HFF-Myc (cell line): ENCODE measurements at places on chromosomes 6 and 20.

- no peak for DNase-seq
Measured at GRCh38 chr20:56621730-56622129, 7.4 kb upstream of the TFAP2C start.

DNA sequence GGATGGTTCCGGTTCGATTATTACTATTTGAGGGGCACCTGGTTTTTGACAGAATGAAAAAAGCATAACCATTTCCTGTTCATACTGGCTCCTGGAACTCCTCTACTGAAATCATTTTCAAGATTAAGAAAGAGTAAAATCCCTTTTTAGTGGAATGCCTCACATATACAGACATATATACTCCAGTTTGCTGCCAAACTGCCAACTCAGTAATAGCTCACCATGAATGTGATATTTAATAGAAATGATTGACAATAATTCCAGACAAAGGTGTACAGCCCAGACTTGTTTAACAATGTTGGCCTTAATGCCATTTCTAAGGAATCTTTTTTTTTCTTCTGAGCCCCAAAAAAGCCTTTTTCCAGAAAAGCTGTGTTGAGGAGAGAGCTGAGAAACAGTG, 93.1 kb downstream of the JAG1 start:
- DNase-seq, result no peak

DNA sequence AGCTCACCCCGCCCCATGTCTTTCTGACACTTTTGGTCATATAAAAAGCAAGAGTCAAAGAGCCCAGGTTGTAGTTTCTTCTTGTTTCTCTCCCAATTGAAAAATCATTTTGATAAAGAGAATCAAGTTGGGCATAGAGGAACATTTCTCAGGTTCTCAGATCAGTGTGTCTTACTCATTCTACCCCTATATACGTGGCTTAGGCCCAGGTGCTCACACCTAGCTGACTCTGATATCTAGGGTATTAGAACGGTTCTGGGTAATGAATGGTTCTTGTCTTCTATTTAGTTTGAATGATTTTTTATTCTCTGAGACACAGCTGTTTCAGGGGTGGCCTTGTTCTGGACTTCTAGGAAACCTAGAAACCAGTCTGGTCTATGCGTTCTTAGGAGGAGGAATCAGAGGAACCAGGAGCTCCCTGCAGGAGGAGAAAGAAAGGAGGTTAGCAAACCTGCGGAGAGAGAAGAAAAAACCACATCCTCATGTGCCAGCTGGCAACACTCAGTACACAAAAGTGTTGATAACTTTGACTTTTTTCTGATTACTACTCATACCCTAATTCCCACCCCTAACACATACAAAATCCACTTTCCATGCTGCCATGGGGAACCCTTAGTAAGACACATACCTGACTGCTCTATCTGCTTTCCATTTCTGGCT, 178.0 kb downstream of the CLIC5 start:
- no peak for DNase-seq

- DNase-seq, result no peak
Measured at GRCh38 chr6:68159433-68159832, 475.6 kb upstream of the ADGRB3 start.
